Panc1 (cell line): ENCODE measurements at places on chromosomes 1 and 21. TPM values are rescaled to one million over a fixed set of nuclear protein-coding genes. Genes with fewer than 3 reads are reported as not detected.

The IVL gene
- total RNA-seq: not detected

DNA sequence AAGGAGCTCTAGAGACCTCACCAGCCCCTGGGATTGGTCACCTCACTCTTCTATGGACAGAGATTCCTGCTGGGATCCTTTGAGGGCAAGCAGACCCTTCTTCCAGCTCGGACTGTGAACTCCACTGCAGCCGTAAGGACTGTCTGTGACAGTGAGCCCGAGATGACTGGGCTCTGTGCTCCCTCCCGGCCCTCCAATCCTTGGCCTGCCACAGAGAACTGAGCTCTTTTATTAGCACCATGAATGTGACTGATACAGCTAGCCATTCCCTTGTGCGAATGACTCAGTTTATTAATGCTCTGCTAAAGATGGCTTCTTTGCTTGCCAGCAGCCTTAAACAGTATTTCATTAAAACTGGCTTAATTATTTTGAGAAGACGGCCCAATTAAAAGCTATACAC lies 194.6 kb upstream of the LMO4 start:
- DNase-seq: no peak

DNA sequence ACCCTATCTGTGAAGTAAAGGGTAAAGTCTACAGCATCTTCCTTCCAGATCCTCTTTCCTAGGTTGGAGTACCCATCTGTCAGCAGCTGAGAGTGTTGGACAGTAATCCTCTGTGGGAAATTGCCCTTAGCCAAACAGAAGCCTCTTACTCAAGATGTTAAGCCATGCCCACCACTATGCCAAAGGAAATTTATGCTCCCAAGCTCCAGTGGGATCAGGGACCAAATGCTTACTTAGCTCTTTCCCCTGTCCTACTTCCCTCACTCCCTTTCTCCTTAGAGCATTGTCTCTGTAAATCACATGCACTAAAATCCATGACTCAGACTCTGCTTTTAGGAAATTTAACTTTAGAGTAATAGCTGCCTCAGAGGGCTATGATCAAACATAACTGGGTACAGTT lies 254.0 kb downstream of the BRINP2 start:
- no peak for DNase-seq

DNA sequence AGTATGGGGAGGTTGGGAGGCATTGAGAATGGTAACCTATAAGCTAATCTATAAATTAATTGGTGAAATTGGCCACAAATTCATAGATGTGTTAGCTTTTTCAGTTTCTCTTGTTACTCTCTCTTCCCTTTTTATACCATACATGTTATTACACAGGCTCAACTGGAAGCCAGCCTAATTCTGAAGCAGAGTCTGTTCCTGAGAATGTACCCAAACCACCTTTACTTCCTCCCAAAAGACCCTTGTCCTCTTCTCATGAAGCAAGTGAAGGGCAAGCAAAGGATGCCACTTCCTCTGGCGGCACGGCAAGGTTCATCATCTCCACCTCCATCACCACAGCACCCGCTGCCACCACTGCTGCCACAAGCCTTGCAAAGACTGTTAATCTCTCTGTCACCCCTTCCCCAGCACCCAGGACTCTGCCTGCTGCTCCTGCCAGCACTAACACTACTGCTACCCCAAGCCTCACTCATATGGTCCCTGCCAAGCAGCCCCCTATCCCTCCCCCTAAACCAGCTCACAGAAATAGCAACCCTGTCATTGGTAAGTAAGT lies 39.5 kb upstream of the RCC1 start:
- DNase-seq: no peak

DNA sequence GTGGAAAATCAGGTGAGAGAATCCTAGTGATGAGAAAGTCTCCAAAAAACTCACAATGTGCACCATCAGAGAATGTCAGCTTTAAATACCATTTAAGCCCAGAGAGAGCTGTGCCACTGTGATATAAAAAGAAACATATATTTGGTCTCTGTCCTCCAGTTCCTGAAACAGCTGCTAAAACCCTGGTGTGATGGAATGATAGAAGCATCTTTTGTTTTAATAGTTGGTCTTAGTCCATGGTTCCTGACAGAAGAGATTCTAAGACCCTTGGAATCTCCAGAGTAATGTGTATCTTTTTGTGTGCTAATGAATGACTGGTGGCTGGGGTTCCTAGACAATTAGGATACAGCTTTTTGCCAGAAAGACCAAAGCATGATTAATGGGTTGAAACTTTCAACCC lies 302.8 kb upstream of the B3GALT2 start:
- no peak for DNase-seq
